ENCODE measurements at places on chromosomes 3 and 15. TPM values are rescaled to one million over a fixed set of nuclear protein-coding genes. Genes with fewer than 3 reads are reported as not detected.

DNA sequence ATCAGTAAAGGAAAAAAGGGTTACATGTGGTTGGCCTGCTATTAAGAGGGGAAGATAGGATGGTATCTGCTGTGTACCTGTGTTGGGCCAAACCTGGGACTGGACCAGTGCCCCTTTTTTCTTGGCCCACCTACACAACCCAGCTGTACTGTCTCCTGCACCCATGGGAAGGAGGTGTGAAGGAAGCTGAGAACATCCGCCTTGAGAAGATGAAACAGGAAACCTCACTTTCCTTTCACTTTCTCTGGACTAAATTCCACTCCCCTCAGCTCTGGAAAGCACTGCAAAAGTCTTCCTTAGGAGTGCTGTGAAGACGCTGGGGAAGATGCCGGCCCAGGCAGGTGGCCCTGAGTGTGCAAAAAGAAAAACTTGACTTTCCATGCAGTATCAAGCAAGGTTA lies 37.6 kb downstream of the LRRN1 start:
- H3K4me1 ChIP-seq: no peaks in the 10 kb centered on the region
- DNase-seq: no peak

- no peak for DNase-seq
- H3K36me3 ChIP-seq: peaks cover 32% of the 10 kb centered on the region
- no peak overlapping the region for H3K4me3 ChIP-seq
- H3K4me1 ChIP-seq: peaks cover 30% of the 10 kb centered on the region
- no peak overlapping the region for H3K27ac ChIP-seq
These were observed 43.8 kb upstream of the FBXL22 start for GRCh38 chr15:63553388-63553791.

DNA sequence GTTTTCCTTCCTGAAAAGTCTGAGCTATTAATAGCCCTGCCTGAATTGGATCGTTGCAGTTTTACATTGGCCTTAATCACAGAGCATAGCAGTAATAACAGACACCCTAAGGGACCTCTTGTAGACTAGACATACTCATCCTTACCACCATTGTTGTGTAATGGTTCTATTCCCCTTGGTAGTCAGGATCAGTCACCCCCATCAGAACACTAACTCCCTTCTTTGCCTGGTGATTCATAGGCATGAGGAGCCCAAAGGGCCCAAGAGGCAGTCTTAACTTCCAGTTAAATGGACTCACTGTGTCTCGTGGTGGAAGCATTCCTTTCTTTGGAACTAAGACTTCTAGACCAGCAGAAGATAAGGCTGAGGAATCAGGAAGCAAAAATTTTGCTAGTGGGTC lies 20.2 kb downstream of the CGGBP1 start:
- peaks cover 11% of the 10 kb centered on the region for H3K4me1 ChIP-seq
- H3K27ac ChIP-seq: no peak overlapping the region
- H3K36me3 ChIP-seq: no peaks in the 10 kb centered on the region
- no peak for DNase-seq
- no peaks in the 10 kb centered on the region for H3K27me3 ChIP-seq

SAMMSON gene
- total RNA-seq: not detected

GRCh38 chr15:84747416-84748273 lies 747 bp upstream of the ZNF592 start:
- H3K4me1 ChIP-seq: peaks cover 57% of the 10 kb centered on the region
- H3K4me3 ChIP-seq: peak overlapping the region; percentile 84
- H3K27me3 ChIP-seq: no peaks in the 10 kb centered on the region

- peaks cover 25% of the 10 kb centered on the region for H3K27me3 ChIP-seq
- H3K27ac ChIP-seq: no peak overlapping the region
- no peak overlapping the region for H3K4me3 ChIP-seq
- H3K4me1 ChIP-seq: no peaks in the 10 kb centered on the region
- no peak for DNase-seq
These were observed 13.8 kb upstream of the ATP2B2 start for GRCh38 chr3:10519236-10519635.

GRCh38 chr15:95684126-95684525 lies 646.4 kb upstream of the NR2F2 start:
- no peaks in the 10 kb centered on the region for H3K36me3 ChIP-seq
- no peak overlapping the region for H3K27ac ChIP-seq
- no peak overlapping the region for H3K4me3 ChIP-seq
- DNase-seq: no peak

DNA sequence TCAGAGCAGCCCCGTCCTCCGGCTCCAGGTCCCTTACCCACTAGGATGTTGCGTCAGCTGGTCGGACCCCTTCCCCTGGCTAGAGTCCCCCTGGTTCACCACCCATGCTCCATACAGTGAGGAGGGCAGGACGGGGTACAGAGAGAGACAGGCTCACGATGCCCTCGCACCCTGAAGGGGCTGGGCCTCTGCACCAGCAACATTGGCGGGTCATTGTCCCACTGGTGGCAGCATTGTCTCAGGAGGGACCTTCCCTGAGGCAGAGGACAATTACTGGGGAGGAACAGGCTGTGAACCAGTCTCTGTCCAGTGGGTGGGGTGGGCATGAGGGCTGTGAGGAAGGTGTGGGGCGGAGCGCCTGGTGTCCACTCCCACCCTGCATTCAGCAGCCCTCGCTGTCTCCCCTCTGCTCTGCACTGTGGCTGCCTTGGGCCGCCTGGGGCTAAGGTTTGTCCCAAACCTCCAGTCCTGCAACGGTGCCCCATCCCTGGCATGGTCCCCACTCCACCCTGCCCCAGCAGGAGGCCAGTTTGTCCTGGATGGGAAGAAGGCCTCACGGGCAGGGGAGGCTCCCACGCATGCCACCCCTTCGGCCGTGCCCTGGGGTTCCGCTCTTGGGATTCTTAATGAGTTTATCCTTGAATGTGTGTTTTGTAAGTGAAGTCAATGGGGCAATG lies 48.0 kb upstream of the KLF13 start:
- no peaks in the 10 kb centered on the region for H3K36me3 ChIP-seq
- peaks cover 22% of the 10 kb centered on the region for H3K4me1 ChIP-seq
- H3K27ac ChIP-seq: peak overlapping the region; percentile 77

- no peak overlapping the region for H3K4me3 ChIP-seq
- DNase-seq: peak; percentile 62
- peaks cover 7% of the 10 kb centered on the region for H3K36me3 ChIP-seq
- H3K27me3 ChIP-seq: no peaks in the 10 kb centered on the region
These were observed 235.9 kb downstream of the LPP start for GRCh38 chr3:188389711-188390342.

CAMK2N2 gene
- not detected for total RNA-seq

INSYN1 gene
- not detected for total RNA-seq

ZDHHC19 gene
- total RNA-seq: not detected

DNA sequence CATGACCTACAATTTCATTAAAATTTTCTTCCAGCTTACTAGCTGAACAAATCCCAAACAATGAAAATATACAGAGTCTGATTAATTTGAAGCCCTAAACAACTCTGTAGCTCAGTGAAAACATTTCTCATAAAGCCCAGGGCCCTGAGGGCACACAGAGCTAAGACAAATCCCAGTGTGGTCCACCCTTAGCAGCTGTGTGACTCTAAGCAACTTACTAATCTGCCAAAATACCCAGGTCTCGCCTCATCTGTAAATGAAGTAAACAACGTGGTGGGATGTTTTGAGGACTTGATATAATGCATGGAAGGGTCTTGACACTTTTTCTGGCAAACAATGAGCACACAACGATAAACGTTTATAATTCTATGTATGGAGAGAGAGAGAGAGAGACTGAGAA lies 158.4 kb downstream of the FHIT start:
- H3K27me3 ChIP-seq: no peaks in the 10 kb centered on the region
- H3K27ac ChIP-seq: no peak overlapping the region
- no peak overlapping the region for H3K4me3 ChIP-seq
- H3K4me1 ChIP-seq: no peaks in the 10 kb centered on the region
- H3K36me3 ChIP-seq: no peaks in the 10 kb centered on the region

FAM227B gene
- 3.5 TPM for total RNA-seq

DNA sequence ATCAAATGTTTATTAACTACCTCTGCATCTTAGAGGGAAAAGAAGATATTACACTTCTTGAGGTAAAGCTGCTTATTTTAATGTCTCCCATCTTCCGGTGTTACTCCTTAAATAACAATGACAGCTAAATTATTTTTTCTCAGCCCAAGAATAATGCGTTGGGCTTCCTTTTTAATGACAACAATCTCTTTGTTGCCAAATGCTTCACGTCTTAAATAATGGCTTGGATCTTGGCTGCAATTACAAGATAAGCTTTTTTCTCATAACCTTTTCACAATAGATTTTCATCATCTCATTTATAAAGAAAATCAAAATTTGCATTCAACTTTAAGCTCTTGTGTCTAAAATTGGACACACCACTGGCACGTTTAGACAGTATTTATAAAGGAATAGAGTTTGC lies 89.2 kb upstream of the COL8A1 start:
- no peak overlapping the region for H3K4me3 ChIP-seq
- no peak overlapping the region for H3K27ac ChIP-seq
- DNase-seq: no peak
- H3K36me3 ChIP-seq: no peaks in the 10 kb centered on the region
- H3K27me3 ChIP-seq: no peaks in the 10 kb centered on the region
- H3K4me1 ChIP-seq: no peaks in the 10 kb centered on the region

DNA sequence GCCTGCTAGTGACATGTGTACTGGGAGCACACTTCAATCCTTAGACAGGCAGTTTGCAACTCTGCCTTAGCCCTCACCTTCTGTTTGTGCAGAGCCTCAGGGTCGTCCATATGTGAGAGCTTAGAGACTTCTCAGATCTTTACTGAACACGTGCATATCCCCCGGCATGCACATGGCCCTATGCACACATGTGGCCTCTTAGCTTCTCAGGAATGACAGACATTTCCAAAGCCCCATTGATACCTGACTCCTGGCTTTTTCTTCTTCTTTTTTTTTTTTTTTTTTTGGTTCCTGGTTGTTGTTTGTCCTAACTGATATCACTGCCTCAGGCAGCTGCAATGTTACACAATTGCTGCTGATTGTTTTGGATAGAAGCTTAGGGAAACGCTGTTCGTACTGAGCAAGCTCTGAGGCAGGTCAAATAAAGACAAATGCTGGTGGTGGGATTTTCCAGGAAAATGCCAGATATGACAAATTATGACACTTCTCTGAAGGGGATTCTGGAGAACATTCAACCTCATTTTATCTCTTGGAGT lies 107.2 kb upstream of the RGMA start:
- no peak for DNase-seq
- no peak overlapping the region for H3K27ac ChIP-seq
- no peaks in the 10 kb centered on the region for H3K4me1 ChIP-seq

GRCh38 chr3:66450390-66451022 lies 50.3 kb downstream of the LRIG1 start:
- no peak for DNase-seq
- H3K27ac ChIP-seq: no peak overlapping the region
- H3K36me3 ChIP-seq: peaks cover 16% of the 10 kb centered on the region
- no peak overlapping the region for H3K4me3 ChIP-seq
- no peaks in the 10 kb centered on the region for H3K27me3 ChIP-seq

DNA sequence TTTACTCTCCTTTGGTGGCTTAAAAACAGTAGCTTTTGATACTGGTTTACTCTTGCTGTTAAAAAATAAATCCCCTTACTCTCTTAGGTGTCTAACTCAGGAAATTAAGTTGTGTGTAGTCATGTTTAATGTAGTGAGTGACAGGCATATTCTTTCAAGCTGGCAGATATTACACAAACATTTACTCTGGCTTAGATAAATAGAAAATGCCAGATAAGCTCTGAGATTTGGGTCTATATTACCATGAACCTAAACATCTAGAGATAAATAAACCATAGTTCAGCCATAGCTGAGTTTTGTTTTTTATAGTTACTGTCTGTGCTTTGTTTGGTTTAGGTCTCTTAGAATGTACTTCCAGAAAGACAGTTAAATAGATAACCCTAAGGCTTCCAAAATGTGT lies 2.4 kb downstream of the SEMA6D start:
- H3K36me3 ChIP-seq: no peaks in the 10 kb centered on the region
- no peak for DNase-seq
- H3K4me3 ChIP-seq: no peak overlapping the region

DNA sequence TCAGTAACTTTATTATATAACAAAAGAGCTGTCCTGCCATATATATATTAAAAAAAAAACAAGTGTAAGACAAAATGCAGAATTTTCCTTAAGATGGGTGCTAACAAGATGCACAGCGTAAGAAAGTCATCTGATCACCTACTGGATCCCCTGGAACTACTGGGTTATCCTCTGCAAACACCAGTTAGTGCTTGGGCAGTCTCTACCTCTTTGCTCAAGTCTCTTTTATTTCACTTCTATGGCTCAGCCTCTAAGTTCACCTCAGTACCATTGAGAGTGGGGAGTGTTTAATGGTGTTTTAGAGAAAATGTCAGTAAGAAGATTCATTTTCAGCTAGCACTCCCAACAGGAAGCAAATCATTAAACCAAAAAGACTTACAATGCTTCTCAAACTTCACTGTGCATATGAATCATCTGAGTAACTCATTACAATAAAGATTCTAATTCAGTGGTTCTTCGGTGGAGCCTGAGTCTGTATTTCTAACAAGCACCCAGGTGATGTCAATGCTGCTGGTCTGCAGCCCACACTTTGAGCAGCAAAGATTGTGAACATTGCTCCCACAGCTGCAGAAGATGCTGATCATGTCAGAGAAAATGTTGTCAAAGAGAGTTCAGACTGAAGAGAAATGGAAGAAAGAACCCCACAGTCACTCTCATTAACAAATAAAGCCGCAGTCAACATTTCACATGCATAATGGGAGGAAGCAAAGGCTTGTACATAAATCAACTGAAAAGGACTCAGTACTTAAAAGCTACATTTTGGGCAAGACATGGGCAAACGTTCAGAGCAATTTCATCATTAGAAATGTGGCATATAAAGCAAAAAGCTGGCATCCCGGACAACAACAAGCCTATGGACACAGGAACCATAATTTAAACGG lies 227.1 kb upstream of the ATP11B start:
- H3K27me3 ChIP-seq: peaks cover 11% of the 10 kb centered on the region
- no peak for DNase-seq
- H3K4me1 ChIP-seq: no peaks in the 10 kb centered on the region

PLSCR5 gene
- total RNA-seq: not detected

DNA sequence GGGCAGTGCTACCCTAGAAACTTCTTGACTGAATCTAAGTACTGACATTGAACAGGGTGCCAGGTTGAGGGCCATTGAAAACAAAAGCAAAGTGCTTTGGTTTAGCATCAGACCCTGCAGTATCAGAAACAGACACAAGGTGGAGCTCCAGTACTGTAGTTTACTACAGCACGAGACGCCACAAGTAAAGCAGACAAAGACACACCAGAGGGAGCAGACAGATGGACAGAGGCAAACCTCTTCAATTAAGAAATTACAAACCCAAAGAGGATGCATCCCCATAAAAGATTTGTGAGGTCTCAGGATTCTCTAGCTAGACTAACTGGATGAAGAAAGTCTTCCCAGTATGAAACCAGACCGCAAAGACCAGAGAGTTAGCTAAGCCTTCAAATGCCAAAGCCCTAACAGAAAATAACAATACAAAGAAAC lies 16.6 kb downstream of the TOP2B start:
- peak; percentile 89 for DNase-seq
- no peaks in the 10 kb centered on the region for H3K27me3 ChIP-seq
- H3K4me3 ChIP-seq: no peak overlapping the region
- H3K36me3 ChIP-seq: peaks cover 36% of the 10 kb centered on the region
- H3K27ac ChIP-seq: no peak overlapping the region

DNA sequence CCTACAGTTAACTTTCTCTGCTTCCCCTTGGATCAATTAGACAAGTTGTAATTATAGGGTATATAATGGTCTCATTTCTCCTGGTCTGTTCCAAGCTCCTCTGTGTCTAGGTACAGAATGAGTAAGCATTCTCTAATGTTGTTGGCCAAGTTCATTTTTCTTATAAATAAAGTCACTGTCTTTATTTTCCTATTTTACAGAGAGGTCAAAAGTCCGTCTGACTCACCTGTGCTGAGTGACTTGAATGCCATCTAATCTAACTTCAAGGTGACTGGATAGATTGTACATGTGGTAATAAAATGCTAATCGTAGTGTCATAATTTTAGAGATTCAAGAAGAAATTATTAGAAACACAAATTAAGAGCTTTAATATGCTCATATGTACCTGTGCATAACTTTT lies 500.2 kb downstream of the PDCD6IP start:
- no peak for DNase-seq
- no peak overlapping the region for H3K27ac ChIP-seq
- H3K27me3 ChIP-seq: no peaks in the 10 kb centered on the region
- H3K36me3 ChIP-seq: no peaks in the 10 kb centered on the region
- no peaks in the 10 kb centered on the region for H3K4me1 ChIP-seq
